Ureter (tissue), 1 donor: ENCODE measurements at places on chromosomes 1 and 21.

DNA sequence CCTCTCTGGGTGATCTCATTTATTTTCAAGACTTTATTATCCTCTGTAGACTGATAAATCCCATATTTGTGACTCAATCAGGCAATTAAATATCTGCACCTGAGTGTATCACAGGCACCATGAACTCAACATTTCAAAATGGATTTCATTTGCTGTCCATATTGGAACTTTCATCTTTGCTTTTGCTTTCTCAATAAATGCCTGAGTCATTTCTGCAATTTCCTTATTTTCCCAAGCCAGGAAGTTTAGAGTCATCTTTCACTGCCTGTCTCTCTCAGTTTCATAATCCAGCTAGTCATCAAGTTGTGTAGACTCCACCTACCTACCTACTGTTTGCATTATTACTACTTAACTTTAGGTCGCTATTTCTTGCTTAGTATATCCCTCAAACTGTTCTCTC, 540.9 kb downstream of the LMO4 start:
- DNase-seq, result no peak

DNA sequence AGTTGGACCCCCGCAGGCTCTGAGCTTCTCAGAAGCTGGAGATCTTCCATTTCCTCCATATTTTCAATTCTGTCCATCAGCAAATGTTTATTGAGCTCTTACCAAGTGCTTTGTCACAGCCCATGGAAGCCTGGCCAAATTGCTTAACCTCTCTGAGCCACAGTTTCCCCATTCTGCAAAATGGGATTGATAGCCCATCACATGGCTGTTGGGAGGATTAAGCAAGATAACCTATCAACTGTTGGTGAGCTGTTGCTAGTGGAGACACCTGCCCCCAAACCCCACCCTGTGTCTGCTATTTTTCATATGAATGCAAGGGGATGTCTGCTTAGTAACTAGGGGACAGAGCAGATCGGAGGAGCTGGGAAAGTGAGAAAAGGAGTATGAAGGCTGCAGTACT, 38.3 kb downstream of the CD34 start:
- DNase-seq, result no peak

- DNase-seq, result no peak
Measured at GRCh38 chr1:115437196-115437595, 99.1 kb upstream of the NGF start.

DNA sequence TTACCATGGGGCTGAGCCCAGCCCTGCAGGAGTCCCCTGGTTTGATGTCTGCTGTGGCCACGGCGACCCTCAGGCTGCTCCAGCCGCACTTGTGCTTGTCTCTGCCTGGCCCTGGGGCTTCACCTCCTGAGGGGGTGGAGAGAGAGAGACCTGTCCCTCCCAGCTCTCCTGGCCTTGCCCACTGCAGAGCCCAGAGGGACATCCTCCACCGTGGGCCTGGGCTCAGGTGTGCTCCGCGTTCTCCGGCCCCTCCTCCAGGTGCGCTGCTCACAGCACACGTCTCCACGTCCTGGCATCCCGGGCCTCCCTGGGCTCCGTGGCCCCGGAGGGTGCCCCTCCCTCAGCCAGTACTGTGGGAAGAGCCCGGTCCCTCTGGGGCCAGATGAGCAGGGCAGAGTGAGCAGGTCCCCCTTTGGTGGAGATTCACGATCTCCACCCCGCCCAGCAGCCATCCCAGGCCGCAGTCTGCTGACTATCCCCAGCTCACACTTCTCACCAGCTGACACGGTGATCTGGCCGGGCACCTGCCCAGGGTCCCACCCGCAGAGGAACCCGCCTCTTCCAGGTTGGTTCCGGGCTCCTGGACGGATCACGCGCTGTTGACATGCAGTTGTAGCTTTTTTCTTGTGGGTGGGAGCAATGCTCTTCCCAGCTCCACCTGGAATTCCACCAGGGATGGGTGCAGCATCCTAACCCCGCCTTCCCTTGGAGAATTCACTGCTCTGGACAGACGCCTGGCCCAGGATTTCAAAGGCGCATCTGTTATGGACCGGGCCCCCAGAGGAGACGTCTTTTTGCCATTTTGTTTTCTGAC, 41.8 kb upstream of the POFUT2 start:
- DNase-seq, result no peak

GRCh38 chr1:241612533-241613477, 27.4 kb downstream of the CHML start:
- DNase-seq, result no peak

DNA sequence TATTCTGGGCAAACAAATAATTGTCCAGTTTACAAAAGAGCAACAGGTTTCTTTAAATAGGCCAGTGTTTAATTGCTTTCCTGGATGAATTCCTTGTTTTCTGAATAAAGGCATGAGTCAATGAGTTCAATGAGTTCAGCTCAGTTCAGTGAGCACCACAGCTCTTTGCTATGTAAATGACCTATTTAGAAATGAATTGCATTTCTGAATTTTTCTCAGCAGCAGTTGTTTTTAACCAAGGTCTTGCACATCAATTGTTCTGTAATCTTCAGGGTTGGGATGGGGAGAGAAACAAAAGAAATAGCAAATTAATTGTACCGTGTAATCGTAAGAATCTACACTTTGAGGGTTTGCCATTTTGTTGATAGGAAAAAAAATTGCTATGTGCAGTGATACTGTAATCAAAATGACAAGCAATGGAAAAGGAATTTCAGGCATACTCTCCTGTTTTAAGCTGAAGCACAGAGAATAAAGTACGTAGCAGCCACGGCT, 45.7 kb downstream of the MIS18A start:
- DNase-seq, result no peak
